RKO (cell line): ENCODE measurements at places on chromosomes 12 and 14.

GRCh38 chr12:103024650-103025049 lies 67.2 kb downstream of the ASCL1 start:
- DNase-seq, result no peak

DNA sequence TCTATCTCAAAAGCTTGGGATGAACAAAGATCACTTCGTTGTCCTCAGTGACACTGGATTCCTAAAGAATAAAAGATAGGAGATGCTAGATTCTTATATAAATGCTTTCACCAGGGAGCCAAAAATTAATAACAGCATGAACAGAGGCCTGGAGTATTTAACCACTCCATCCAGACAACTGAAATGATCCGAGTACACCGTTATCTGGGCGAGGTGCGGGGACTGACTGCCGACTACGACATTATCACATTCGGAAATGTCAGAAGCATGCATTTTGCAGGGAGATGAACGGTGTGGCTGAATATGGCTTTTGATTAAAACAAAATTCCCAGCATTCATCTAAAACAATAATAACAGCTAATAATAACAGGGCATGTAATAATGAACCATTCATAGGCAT lies 56.6 kb downstream of the TRPV4 start:
- no peak for DNase-seq

GRCh38 chr12:77013091-77013490 lies 52.3 kb downstream of the E2F7 start:
- DNase-seq, result no peak

DNA sequence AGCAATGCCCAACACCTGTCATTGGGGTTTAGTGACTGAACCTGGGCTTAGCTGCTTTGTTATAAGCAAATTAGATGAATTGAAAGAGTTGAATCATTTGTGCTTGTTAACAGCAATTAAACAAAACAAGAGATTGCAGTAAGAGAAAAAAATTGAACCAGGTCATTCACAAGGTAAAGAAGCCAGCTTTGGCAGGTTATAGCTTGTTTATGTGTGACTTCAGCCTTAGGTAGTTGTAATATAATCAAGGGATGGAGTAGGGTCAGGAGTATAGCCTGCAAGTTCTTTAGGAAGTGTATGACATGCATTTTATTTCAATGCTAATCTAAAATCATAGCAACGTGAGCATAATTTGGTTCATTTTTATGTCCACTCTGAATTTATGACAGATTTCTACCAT lies 63.4 kb upstream of the PLEKHG3 start:
- no peak for DNase-seq

GRCh38 chr14:24892497-24893051 lies 157.4 kb downstream of the STXBP6 start:
- DNase-seq, result no peak

GRCh38 chr12:132210223-132211055 lies 66.2 kb downstream of the NOC4L start:
- no peak for DNase-seq

- DNase-seq, result no peak
Measured at GRCh38 chr14:91244501-91244901, at the start of gene GPR68. GPR68 (minus strand) TSS chr14:91244704; CDS start chr14:91235050, 9,654 bp downstream.

GRCh38 chr14:98350213-98350612 lies 921.8 kb downstream of the BCL11B start:
- DNase-seq, result no peak

- DNase-seq, result no peak
Measured at GRCh38 chr14:64654901-64655300, 49.3 kb upstream of the PLEKHG3 start.

- no peak for DNase-seq
Measured at GRCh38 chr14:24131549-24131966, 1.1 kb downstream of the FITM1 start.

GRCh38 chr12:124680863-124681778 lies 113.7 kb upstream of the NCOR2 start:
- no peak for DNase-seq

GRCh38 chr12:65535946-65536345 lies 257.5 kb downstream of the MSRB3 start:
- DNase-seq, result no peak

DNA sequence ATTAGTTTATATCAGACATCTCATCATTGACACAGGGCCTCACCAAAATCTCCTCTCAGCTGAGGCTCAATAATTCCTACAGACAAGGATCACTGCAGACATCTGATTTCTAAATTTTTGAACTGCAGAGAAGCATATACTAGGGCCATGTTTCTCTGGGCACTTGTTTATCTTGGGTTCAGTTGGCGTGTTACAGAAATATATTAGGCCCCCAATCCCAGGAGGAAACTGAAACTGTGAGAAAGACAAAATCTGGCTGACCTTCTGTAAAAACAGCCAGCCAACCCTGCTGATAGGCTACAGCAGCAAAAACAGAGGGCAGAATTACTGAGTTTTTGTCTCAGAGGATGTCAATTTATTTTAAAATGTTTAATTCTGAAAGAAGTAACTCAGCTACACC lies 634.6 kb downstream of the ETNK1 start:
- DNase-seq, result no peak

DNA sequence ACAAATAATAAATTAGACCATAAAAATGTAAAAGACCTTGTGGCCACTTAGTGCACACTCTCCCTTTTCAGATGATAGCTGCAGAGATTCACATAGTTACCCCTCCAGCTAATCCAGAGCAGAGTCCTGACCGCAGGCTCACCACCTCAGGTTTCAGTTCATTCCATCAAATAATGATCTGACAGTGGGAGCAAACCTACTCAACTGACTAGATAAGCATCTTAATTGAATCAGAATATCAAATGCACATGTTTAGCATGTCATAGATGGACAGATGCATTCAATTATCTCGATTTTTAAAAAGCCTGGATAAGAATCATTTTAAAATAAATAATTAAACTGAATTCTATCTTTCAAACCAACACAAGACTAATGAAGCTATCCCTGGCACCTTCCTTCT lies 242.3 kb upstream of the PDZRN4 start:
- no peak for DNase-seq

DNA sequence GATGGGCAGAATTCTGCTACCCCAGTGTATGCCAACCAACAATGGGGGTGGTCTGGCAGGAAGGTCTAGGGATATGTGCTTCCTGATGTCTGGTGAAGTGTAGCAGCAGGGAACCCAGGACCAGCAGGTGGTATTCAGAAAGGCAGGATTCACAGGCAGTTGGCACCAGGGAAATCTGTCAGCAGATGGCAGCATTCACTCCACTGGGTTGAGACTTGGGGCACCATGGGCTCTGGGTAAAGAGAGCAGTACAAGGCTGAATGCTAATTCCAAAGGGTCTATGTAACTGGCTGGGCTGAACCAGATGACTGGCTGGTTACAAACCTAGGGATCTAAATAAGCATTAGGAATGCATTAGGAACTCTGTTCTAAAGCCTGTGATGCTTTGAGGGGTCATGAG lies 466.9 kb upstream of the STXBP6 start:
- no peak for DNase-seq

GRCh38 chr12:47080725-47081502 lies 1.2 kb upstream of the AMIGO2 start:
- DNase-seq, result no peak

GRCh38 chr12:93094988-93095737 lies 166.1 kb upstream of the EEA1 start:
- no peak for DNase-seq

DNA sequence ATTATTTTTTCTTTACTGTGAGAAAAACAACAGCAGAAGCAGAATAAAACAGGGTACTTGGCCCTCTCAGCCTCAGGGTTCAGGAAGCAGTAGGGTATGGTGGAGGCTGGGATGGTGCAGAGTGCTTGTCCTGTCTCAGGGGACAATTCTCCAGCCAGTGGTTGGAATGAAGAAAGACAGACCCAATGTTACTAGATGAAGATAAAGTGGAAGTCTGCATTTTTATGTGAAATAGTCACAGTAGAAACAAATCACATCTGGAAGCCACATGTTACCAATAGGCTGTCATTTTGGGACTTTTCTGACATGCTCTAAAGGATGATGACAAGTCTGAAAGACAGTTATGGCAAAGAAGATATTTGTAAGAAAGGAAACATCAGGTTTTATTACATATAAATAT lies 32.3 kb downstream of the PROX2 start:
- no peak for DNase-seq

- no peak for DNase-seq
Measured at GRCh38 chr14:37090026-37090425, 82.4 kb downstream of the SLC25A21 start.

DNA sequence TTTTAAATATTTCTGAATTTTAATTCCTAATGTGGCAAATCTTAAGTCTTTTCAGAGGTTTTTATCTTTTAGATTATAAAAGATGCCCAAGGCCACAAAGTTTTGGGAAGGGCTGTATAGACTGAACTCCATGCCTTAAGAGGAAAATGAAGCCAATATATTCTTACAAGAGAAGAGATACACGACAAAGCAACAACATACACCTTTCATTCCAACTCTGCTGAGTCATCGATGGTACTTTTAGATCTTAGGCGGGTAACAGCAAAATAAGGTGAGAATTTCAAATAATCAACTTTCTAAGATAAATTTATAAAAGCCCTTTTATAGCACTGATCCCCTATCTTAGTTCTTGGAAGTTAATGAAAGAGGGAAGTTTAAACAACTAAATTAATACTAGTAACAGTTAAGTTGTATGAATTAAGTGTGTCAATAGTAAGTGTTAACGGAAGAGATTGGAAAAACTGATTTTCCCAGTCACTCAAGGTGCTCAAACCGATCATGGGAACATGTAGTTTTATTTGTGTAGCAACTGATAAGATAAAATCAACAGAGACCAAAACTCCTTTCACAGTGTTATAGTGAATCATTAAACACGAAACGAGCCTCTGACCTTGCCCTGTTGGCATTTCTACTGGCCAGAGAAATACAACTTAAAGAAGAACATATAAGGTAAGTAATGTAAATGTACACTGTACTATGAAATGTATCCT lies 18.8 kb upstream of the PIK3C2G start:
- no peak for DNase-seq

GRCh38 chr14:61925043-61925442 lies 162.8 kb downstream of the SNAPC1 start:
- DNase-seq, result no peak

DNA sequence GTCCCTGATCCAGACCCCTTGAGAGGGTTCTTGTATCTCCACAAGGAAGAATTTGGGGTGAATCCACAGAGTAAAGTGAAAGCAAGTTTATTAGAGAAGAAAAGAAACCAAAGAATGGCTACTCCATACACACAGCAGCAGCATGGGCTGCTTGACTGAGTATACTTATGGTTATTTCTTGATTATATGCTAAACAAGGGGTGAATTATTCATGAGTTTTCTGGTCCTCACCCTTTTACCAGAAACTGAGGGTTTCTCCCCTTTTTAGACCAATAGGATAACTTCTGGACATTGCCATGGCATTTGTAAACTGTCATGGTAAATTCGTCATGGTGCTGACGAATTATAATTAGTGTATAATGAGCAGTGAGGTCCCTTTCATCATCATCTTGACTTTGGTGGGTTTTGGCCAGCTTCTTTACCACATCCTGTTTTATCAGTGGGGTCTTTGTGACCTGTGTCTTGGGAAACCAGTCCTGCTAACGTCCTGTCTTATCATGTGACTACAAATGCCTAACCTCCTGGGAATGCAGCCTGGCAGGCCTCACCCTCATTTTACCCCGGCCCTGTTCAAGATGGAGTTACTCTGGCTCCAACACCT lies 121.9 kb downstream of the SPTSSA start:
- DNase-seq, result peak; percentile 3

DNA sequence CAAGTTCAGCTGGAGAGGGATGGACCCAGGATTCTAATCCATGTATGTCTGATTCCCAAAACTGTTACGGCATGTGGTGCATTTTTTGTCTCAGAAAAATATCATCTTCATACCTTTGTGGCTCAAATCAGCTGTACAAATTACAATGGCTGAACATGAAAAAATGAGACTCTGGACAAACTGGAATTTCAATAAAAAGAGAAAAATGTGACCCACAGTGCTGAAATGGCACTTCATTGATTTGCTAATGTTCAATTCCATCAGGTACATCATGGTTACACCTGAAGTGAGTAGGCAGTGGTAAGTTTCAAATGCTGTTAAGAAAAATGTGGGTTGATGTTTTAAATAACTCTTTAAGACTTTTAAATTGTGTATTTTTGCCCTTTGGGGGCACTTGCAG lies 165.6 kb upstream of the CAND1 start:
- no peak for DNase-seq

DNA sequence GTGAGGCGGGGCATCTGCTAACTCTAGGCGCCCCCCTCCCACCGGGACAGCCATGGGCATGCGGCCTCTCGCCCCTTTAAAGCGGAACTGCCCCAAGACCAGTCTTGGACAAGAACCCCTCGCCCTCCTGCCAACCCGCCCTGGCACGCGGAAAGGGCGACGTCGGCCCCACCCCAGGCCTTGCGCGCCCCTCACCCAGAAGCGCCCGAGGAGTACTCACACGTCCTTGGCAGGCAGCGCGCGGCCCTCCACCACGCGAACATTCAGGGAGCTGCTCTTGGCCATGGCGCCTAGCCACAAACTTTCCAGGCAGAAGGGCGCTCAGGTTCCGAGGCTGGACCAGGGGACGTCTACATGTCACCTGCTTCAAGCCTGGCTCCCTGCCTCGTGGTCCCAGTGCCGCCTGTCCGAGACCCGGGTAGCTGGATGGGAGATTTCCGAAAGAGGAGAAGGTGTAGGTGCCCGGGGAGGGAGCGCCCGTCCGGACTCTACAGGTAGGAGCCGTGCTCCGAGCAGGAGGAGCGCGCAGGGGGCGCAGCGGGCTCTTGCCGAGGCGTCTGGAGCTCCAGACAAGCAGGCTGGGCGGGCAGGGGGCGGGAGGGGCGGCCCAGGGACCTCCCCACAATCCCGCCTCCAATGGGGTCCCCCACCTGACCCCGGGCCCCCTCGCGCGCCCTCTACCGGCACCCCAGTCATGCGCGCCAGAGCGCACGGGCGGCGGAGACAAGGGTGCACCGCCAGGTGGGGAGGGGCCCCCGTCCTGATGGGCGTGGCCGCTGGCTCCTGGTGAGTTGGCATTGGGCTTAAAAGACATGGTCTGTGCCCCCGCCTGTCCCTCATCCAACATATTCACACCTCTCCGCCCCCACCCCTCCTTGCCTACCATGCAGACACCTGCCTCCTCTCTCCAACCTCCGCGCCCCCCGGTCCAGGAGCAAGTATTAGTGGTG lies at the start of gene RASAL1:
RASAL1 (minus strand) TSS at position 584 of the 950 bp plus-strand sequence; CDS start at position 285, 299 bp downstream.
- DNase-seq, result no peak

- no peak for DNase-seq
Measured at GRCh38 chr12:132945806-132946205, 10.3 kb downstream of the ZNF605 start.

- DNase-seq, result no peak
Measured at GRCh38 chr14:51701951-51702350, 50.2 kb downstream of the FRMD6 start.

DNA sequence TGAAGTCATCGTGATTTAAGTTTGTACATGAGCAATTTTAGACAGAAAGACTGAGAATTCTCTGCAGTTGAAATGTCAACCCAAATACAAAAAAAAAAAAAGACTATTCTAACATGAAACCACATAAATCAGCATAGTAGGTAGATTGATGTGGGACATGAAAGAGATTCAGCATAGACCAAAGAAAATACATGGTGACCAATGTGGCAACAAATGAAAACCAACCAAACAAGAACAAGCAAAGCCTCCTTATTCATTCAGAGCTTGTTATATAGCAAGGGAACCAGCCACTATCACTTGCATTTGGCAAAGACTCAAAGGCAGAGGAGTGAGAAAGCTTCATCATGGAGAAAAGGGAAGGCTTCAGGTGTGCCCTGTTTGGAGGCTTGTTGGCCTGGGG lies 144.4 kb upstream of the TMPO start:
- no peak for DNase-seq
